ENCODE measurements at places on chromosomes 16 and 17.

- no peak for DNase-seq
These were observed 20.7 kb downstream of the TRAP1 start for GRCh38 chr16:3696425-3697218.

GRCh38 chr17:1907909-1908698 lies 78.3 kb downstream of the RPA1 start:
- DNase-seq: peak; percentile 45

GRCh38 chr17:36647636-36648035 lies 46.3 kb downstream of the MRM1 start:
- no peak for DNase-seq

- DNase-seq: no peak
These were observed 11.7 kb downstream of the GAA start for GRCh38 chr17:80113033-80113484.

DNA sequence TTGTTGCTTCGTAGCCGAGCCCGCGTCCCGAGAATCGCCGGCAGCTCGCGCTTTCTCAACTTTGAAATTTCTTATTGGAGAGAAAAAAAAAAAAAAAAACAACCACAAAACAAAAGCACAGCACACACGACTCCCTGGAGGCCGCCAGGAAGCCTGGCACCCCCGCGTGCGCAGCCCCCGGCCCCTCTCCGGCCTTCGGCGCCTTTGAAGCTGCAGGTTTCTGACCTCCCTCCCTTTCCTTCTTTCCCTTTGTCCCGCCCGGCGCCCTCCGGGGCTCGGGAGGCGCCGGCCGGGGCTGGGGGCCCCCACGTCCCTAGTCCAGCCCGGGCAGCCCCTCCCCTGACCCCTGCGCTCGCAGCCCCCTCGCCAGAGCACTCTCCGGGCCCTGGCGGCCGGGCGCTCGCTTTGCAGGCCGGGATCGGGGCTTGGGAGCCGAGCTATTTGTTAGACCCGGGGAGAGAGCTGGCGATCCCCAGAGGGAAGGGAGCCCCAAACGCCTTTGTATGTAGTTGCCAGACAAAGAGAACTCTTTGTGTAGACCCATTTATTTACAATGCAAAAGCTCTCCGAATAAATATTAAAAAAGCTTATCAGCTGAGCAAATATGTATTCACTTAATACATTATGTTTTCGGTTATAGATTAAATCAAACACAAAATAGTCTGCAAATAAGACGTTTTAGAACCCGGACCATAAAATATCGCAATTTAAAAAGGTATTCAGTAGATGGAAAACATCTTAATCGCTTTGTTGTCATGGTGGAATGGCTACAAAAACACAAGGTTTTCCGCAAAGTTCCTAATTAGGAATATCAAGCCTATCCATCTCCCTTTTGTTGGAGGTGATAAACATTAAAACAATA lies 2.3 kb downstream of the BAHCC1 start:
- DNase-seq: no peak

- DNase-seq: no peak
These were observed 7.7 kb downstream of the ST6GALNAC1 start for GRCh38 chr17:76635659-76636360.

Measured in activated T-cell treated with anti-CD3 and anti-CD28 coated beads, Interleukin-2, amount 50 U/mL, for 24 hours (primary cell).